ENCODE measurements at places on chromosomes 6 and 20.

DNA sequence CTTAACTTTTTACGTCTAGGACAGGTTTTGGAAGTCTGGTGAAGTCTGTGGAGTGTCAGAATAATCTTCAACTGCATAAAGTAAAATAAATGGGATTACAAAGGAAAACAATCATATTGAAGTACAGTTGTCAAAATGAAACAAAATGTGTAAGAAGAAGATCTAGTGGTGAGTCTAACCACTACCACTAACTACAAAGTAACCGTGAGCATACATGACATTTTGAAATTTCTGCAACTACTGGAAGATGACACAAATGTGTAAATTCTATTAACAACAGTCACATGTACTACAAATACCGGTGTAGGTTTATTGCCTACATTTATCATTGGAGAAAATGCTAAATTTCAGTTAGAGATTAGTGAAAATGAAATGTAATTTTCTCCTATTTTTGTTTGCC, 29.7 kb downstream of the VPS52 start:
- H3K4me3 ChIP-seq = no peak overlapping the region
- no peaks in the 10 kb centered on the region for H3K4me1 ChIP-seq
- no peaks in the 10 kb centered on the region for H3K36me3 ChIP-seq
- DNase-seq = no peak
- no peak overlapping the region for H3K27ac ChIP-seq

- H3K27me3 ChIP-seq = peaks cover 93% of the 10 kb centered on the region
- H3K4me1 ChIP-seq = peaks cover 16% of the 10 kb centered on the region
- DNase-seq = peak; percentile 20
- H3K27ac ChIP-seq = no peak overlapping the region
- peak overlapping the region; percentile 70 for H3K4me3 ChIP-seq
Measured at GRCh38 chr6:123804014-123804786, 535 bp downstream of the NKAIN2 start.

- H3K27me3 ChIP-seq = peaks cover 13% of the 10 kb centered on the region
- no peak for DNase-seq
Measured at GRCh38 chr20:23086056-23086566, at the start of gene CD93. Gene CD93 (minus strand): TSS chr20:23086324. CDS start chr20:23086192, 132 bp downstream.

DNA sequence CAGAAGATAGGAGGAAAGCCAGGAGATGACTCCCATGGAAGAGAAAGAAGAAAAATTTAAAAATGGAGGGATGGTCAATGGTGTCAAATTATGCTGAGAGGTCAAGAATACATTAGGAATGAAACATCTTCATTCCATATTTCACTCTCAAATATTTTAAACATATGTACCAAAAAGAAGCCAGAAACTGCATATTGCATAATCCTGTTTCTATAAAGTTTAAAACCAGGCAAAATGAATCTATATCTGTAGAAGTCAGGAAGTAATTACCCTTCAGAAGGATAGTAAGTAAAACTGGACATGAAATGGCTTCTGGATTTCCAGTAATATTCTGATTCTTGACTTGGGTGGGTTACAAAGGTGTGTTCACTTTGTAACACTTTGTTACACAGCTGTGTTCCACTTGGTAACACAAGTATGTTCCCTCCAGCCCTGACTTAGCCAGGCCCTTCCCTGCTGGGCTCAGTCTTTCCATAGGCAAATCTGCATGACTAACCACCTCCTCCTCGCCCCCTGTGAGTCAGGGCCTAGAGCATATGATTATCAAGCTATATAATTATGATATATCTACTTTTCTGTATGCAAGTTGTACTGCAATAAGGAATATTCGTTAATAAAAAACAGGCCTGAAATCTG, 20.2 kb upstream of the C6orf141 start:
- no peaks in the 10 kb centered on the region for H3K36me3 ChIP-seq
- H3K4me1 ChIP-seq = peaks cover 4% of the 10 kb centered on the region
- H3K27ac ChIP-seq = no peak overlapping the region
- H3K4me3 ChIP-seq = no peak overlapping the region
- no peak for DNase-seq

DNA sequence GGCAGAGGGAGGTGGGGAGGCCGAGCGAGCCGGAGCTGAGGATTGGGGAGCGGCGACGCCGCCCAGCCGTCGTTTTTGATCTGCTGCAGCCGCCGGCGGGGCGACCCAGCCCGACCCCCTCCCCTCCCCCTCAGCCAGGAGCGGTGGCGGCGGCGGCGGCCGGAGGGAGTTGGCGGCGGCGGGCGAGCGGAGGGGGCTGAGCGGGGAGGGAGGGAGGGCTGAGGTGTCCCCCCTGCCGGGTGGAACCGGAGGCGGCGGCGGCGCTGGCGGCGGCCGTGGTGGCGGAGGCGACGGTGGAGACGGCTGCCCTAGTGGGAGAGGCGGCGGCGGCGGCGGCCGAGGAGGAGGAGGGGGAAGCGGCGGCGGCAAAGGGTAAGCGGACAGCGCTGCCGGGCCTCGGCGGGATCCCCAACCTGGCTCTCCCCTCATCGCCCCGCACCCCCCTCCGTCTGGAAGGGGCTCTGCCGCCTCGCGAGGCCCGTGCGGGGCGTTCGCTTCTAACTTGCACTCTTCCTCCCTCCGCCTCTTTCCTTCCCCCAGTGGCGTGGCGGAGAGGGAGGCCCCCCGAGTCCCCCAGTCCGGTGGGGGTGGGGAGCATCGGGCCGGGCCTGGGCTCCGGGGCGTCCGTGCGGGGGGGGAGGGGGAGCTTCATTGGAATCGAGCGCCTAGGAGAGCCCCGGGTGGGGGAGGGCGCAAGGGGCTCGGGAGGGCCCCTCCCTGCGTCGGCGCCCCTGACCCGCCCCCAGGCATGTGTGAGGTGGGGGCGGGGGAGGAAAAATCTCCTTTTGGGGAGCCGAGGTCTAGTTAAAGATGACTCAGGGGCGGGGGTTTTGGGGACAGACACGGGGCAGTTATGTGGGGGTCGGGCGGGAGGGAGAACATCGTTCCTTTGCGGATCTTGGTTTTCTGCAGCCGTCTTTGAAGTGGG, at the start of gene TAB2:
Gene TAB2, plus strand, starts transcription at position 69 of the 928 bp plus-strand sequence. CDS start 52,286 bp downstream, outside the sequence.
- peak; percentile 42 for DNase-seq
- H3K36me3 ChIP-seq = no peaks in the 10 kb centered on the region
- peak within 1 kb of the TSS; percentile 99 for H3K27ac ChIP-seq
- H3K4me3 ChIP-seq = peak within 1 kb of the TSS; percentile 98
- H3K4me1 ChIP-seq = peaks cover 61% of the 10 kb centered on the region
